Suppressor macrophage treated with lipopolysaccharide for 4 hours (primary cell): ENCODE measurements at places on chromosomes 11 and 22.

- no peak for DNase-seq
Observed at GRCh38 chr11:42311944-42312343, 852.5 kb upstream of the LRRC4C start.

GRCh38 chr11:117565709-117566108, 231.3 kb downstream of the DSCAML1 start:
- DNase-seq, result no peak

GRCh38 chr11:30509364-30509763, 76.8 kb downstream of the MPPED2 start:
- no peak for DNase-seq

GRCh38 chr11:69311767-69312385, 17.9 kb downstream of the MYEOV start:
- DNase-seq, result no peak

- no peak for DNase-seq
Observed at GRCh38 chr11:9214765-9215164, 50.4 kb downstream of the DENND5A start.

DNA sequence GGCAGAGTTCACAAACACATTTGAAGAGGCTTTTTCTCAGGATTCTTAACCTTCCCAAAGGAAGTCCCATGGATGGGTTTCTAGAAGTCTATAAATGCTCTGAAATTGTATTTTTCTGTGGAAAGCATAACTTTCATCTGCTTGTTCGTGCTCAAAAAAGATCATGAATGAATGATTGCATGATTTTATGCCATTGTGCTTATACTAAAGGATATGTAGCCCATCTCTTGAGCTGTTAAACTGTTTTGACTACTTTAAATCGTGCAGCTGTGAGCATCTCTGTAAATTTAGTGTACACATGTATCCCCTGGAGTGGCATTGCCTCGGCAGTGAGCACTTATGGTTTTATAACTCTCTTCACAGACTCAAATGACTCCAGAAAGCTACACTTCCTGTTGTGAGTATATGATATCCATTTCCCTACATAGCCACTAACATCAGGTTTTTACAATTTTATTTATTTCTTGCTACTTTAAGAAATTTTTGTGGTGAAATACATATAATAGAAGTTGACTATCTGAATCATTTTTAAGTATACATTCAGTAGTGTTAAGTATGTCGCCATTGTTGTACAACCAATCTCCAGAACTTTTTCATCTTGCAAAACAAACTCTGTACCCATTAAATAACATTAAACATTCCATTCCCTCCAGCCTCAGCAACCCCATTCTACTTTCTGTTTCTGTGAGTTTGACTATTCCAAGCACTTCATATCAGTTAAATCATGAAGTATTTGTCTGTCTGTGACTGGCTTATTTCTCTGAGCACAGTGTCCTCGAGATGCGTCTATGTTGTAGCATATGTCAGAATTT, 8.0 kb downstream of the NEAT1 start:
- peak; percentile 66 for DNase-seq

- no peak for DNase-seq
Observed at GRCh38 chr22:49033616-49034015, 794.1 kb downstream of the BRD1 start.

- no peak for DNase-seq
Observed at GRCh38 chr11:32137869-32138268, 47.0 kb downstream of the RCN1 start.

DNA sequence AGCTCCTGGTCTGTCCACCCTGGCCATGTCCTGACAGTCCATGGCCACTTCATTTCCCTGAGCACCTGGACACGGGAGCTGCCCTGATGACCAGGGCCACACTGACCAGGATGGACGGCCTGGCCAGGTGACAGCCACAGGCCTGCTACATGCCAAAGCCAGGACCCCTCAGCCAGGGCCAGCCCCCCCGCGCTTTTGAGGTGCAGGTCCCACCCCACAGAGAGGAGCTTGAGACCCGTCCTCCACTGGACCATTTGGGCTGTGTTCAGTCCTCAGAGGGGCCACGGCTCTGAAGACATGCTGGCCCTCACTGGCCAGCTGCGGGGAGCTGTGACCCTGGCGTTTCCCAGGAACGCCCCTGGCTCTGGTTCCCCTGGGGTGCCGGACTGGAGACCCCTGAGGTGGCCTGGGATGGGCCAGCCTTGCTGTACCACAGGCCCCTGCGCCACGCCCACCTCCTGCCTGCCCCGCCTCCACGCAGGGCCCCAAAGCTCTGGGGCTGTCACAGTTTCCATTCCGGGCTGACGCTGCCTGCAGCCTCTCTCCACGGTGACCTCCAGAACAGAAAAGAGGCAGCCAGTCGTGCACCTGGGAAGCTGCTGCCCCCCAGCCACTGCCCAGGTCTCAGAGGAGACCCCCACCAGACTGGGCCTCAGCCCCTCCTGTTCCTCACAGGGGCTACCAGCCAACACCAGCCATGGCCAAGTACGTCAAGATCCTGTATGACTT, 18.2 kb downstream of the EPS8L2 start:
- no peak for DNase-seq

DNA sequence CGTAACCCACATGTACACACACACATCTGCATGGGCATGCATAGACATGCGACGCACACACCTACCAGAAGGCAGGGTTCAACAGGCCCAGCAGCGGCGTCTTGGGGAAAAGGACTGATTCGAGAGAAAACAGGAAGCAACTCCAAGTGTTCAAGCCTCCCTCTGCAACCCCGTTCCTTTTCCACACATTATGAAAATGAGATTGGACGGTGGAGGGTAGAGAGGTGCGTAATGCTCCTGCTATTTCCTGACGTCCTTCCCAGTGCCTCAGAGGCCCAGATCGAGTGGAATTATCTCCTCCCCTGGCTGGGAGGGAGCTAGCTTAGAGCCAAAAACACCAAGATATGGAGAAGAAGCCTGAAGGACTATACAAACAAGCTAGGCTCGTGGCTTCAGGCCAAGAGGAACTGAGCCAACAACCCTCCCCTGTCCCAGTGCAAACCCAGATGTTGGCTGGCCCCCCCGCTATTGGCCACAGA, 289.2 kb downstream of the MN1 start:
- peak; percentile 7 for DNase-seq

DNA sequence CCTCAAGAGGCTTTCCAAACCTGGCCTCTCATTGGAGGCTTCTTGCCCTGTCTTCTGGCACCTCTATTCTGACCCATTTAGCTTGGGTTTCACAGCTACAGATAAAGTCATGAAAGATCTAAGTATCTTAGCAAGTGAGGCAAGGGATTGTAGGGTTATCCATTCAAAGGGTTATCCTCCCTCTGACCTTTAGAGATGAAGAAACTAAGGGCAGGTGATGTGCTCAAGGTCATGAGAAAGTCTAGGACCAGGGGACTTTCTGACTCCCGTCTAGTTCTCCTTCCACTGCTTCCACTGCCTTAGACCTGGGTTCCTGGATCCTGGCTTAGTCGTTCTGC, 7.2 kb downstream of the PHOX2A start:
- no peak for DNase-seq

DNA sequence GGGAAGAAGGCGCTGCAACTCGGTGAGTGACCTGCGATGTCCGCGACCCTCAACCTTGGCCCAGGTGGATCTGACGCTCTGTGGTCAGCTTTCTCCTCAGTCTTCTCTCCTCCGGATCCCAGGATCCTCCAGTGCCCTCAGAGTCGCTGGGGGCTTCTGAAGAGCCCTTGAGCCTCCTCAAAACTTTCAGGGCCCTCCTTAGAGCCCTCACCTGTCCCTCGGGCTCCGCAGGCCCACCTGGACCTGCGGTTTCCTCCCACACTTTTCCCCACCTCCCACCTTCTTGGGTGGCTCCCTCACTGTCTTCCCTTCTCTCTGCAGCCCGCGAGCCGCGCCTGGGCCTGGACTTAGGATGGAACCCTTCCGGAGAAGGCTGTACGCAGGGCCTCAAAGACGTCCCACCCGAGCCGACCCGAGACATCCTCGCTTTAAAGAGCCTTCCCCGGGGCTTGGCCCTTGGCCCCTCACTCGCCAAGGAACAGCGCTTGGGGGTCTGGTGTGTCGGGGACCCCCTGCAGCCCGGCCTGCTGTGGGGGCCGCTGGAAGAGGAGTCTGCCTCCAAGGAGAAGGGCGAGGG, 335 bp downstream of the ZNF408 start:
- DNase-seq, result no peak

DNA sequence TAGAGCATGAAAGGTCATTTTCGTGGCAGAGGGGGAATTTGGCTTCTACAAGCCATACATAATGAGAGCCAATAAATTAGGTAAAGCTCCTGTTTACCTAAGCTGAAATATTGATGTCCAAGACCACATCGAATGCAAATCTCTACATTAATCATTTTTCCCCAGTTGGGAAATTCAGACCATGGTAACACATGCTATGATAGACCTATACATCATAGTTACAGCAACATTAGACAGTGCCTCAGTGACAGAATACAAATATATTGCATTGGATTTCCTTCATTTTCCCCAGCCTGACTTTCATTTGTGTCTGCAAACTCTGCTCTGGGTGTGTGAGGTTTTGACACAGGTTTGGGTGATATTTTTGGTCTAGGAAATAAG, 1079.7 kb upstream of the TENM4 start:
- DNase-seq, result no peak

- no peak for DNase-seq
Observed at GRCh38 chr11:104033134-104033533, 3.3 kb upstream of the DDI1 start.

DNA sequence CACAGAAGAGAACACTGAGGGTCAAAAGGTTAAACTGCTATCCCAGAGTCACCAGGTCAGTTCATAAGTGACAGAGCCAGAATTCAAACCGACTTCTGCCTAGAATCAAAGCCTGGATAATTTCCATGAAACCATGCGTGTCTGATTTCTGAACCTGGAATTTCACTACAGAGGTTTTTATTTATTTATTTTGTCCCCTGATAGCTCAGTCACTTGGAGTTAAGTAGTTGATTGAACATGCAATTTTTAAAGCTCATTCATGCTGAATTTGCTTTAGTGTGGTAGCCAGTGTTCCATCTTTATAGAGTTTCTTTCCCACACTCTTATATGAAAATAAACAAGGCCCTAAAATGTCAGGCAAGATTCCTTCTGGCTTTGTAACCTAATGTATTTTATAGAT, 93.2 kb downstream of the NAV2 start:
- DNase-seq, result no peak

DNA sequence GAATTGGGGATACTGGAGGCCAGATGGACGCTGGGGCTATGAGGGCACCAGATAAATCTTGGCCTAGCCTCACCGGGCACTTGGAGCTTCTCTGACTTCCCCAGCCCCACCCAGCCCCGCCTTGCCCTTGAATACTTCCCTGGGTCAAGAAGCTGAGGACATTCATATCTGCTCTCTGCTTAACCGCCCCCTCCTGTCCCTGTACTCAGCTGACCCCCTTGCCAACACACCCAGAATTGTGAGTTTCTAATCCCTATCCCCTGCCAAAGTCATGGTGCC, 22.0 kb downstream of the FADS3 start:
- no peak for DNase-seq

DNA sequence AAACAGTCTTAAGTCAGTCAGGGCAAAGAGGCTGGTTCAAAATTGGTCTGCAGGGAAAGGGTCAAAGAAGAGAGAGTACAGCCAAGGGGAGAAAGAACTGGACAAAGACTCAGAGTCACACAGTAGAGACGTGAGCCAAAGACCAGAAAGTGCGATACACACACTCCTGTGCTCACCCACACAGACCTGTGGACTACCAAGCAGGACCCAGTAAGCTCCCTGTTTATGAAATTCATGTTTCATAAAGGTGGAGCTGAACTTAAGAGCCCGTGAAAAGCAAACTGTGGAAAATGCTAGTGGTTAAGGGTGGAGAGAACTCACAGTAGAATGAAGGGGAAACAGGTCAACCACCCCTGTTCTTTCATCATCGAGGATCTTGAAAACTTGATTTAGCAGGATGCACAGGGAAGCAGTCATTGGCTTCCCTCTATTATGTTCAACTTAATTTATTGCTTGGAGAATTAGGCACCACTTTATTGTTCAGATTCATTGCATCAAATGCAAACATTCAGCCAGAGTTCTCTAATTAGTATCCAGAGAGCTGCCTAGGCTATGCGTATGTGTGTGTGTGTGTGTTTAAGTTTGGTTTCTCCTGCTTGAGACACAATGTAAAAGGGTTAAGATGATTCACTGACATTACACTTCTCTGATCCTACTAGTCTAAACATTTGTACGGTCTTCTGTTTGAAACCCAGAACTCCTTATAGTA, 160.9 kb upstream of the MTMR2 start:
- DNase-seq, result no peak

DNA sequence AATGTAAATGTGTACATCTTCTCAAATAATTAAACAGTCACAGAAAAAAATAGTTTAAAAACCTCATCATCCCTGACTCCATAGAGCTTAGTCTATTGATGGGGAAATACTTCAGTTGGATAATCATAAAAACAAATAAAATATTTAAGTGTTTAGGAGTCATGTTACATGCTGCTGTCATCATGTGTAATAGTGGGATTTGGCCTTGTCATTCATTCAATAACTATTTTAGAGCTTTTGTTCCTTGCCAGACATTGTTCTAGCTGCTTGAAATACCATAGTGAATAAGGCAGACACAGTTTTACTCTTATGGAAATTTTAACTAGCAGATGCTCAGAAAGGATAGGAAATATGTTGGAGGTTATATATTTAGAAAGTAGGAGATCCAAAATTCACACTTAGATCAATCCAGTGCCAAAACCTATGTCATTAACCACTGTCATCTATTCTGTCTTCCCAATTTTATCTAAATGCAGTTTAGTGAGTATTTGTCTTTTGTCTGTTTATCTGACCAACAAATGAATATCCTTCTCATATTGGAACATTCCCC, 324.7 kb downstream of the CASP12 start:
- no peak for DNase-seq

DNA sequence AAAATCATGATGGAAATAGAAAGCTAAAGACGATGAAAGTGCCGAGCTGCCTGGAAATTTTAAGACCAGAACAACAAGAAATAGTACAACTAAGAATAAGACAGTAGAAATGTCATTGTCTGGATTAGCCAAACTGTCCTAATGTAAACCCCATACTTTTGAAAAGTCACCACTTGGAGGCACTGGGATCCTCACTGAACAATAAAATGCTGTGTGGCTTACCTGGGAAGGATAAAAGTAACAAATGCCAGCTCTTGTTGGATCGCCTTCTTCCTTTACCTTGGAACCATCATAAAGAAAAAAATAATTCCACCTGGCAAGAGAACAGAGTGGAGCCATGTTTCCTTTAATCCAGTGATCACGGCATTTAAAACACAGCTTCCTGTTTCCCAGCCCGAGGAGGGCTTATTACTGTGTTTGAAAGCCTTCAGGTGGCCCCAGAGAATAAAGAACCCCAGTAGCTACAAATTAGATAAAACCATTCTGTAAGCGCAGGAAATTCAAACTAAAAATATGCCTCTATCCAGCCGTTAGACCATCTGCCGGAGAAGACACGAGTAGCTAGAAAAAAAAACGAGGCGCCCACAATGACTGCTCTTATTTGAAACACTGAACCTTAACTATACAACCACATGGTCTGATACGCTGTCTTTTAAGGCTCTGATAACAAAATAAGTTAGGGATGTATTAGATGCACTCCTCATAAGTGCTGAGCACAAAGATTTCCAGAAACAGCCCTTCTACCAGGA, 4.4 kb downstream of the HPS4 start:
- DNase-seq, result no peak
